Activated T-helper 2 cell treated with anti-CD3 and anti-CD28 coated beads, Interferon-gamma antibody, Interleukin-2, Interleukin-4, amounts not matched to agents 10 μg/mL and 5 μg/mL and 100 μg/mL, durations not matched to agents 14 hours and 24 hours and 36 hours (primary cell): ENCODE measurements at places on chromosomes 4 and X. TPM values are rescaled to one million over a fixed set of nuclear protein-coding genes. Genes with fewer than 3 reads are reported as not detected.

- no peak for DNase-seq
Observed at GRCh38 chrX:154317391-154317995, 21.9 kb downstream of the TKTL1 start.

DNA sequence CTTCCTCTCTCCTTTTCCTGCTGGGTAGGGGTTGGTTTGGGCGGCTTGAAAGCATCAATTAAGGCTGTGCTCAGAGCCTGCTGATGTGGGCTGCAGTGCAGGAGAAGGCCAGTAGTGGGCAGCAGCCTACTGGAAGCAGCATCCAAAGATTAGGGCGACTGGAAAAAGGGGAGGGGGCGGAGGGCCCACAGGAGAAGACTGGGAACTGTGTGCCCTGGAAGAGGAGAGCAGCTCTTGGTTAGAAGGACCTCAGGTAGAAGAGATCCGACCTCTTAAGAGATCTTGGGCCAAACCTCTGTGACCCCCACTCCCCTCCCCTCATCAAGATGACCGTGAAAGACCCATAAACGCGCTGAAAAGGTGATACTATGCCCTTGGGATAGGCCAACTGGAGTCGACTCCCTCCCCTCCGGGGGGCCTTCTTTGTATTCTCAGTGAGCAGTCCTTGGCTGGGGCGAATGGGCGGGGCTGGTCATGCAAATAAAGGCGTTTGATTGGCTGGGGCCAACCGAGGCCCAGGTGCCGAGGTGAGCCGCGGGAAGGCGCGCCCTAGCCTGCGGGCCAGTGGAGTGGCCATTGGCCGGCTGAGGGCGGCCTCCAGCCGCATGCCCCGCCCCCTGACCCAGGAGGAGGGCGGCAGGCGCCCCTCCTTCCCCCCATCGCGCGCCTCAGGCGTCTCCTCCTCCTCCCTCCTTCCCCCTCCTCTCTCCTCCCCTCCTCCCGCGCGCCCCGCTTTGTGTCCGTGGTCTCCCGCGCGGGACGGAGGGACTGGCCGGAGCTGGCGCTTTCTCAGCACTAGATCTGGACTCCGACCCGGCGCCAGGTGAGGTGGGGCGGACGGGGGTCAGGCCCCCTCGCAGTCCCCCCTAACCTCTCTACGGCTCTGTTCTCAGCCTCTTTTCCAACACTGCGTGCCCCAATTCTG is 10.1 kb downstream of the DLG3 start:
- peak; percentile 61 for DNase-seq

- no peak for DNase-seq
Observed at GRCh38 chrX:67636532-67636931, 92.7 kb downstream of the AR start.

GRCh38 chr4:140154572-140154891 is 548 bp upstream of the MAML3 start:
- DNase-seq: no peak

GRCh38 chrX:24988314-24988713 is 27.5 kb downstream of the ARX start:
- no peak for DNase-seq

- no peak for DNase-seq
Observed at GRCh38 chrX:41449615-41450014, 2.5 kb downstream of the NYX start.

Gene CSAG3
- not detected in 2 replicates for total RNA-seq

DNA sequence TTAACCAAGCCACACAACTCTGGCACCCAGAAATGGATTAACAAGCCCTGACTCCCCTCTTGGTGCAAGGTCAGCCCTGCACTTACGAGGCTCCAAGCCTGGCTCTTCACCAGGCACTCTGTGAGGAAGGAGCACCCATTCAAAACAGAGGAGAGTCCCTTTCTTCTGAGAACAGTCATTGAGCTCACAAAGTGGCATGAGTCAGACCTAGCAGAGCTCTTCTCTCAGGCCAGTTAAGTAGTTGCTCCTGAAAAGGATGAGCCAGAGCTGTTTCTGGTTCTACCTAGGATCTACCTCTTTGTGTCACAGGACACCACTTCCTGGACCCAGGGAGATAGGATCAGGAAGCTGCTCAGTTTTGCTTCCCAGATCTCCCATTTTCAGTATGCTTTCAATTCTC is 48.2 kb downstream of the EVC2 start:
- DNase-seq: no peak

Gene CCDC160
- total RNA-seq: 0.14 TPM in 1 of 2 replicates, not detected in the other

Gene GPR143
- total RNA-seq: not detected in 2 replicates

Gene CSAG1
- not detected in 2 replicates for total RNA-seq

- no peak for DNase-seq
Observed at GRCh38 chr4:22071749-22072148, 123.2 kb upstream of the KCNIP4 start.

Gene PDE6B
- 10.7 and 13.3 TPM in 2 replicates for total RNA-seq

Gene CITED1
- not detected in 2 replicates for total RNA-seq

Gene CPLX1
- total RNA-seq: 0.64 and 0.74 TPM in 2 replicates

GRCh38 chr4:150032541-150032940 is 45.7 kb upstream of the DCLK2 start:
- DNase-seq: no peak
